ENCODE measurements at places on chromosomes 11 and 22. TPM values are rescaled to one million over a fixed set of nuclear protein-coding genes. Genes with fewer than 3 reads are reported as not detected.

Gene OR5B21
- total RNA-seq = not detected

Gene SLC29A2
- 8.7 TPM for total RNA-seq

Gene TRABD
- 34.3 TPM for total RNA-seq

Gene LUZP2
- total RNA-seq = not detected

Gene TREH
- not detected for total RNA-seq

Gene ZW10
- total RNA-seq = 13.4 TPM

Gene SAC3D1
- total RNA-seq = 51.7 TPM

Gene POLA2
- total RNA-seq = 13.3 TPM

Gene ANO5
- 1.9 TPM for total RNA-seq

Gene EED
- total RNA-seq = 22.1 TPM

Gene ZP1
- 0.25 TPM for total RNA-seq

Gene DUSP8
- 0.84 TPM for total RNA-seq

Gene MYH9
- 188 TPM for total RNA-seq

Gene OR52A1
- not detected for total RNA-seq

Gene SOX10
- not detected for total RNA-seq

Gene APOL5
- not detected for total RNA-seq

Gene AQP11
- total RNA-seq = 0.89 TPM

Gene DLG2
- 0.27 TPM for total RNA-seq

Gene PHLDA2
- total RNA-seq = 114 TPM

Gene DCDC1
- 0.46 TPM for total RNA-seq

Gene ESRRA
- 37.1 TPM for total RNA-seq

Gene GAS2L1
- 37.5 TPM for total RNA-seq

Gene OR2D2
- total RNA-seq = not detected

Gene MAPK11
- total RNA-seq = 6.0 TPM

Gene NAALAD2
- not detected for total RNA-seq

Gene OR51B5
- not detected for total RNA-seq

Gene NPAT
- total RNA-seq = 4.8 TPM

Gene RIMBP3C
- total RNA-seq = 0.28 TPM

Gene HEPHL1
- not detected for total RNA-seq

Gene APOBEC3B
- total RNA-seq = 29.2 TPM

Gene PHETA2
- total RNA-seq = not detected

Gene MRTFA
- total RNA-seq = 66.6 TPM

Gene SPTBN2
- total RNA-seq = 9.9 TPM

Gene SOX6
- total RNA-seq = 0.07 TPM

Gene SNAP29
- 19.7 TPM for total RNA-seq

Gene FAT3
- total RNA-seq = 0.71 TPM

Gene PIK3IP1
- 0.47 TPM for total RNA-seq

Gene FOSL1
- total RNA-seq = 101 TPM

Gene TEF
- total RNA-seq = 1.0 TPM

Gene OR10D3
- not detected for total RNA-seq

Gene CDC42BPG
- total RNA-seq = 1.0 TPM

Gene TMPRSS13
- not detected for total RNA-seq

Gene SCARF2
- total RNA-seq = 0.73 TPM

Gene APOC3
- not detected for total RNA-seq

All from A549 treated with dexamethasone at 1 μM for 4 hours (cell line).